Activated CD4-positive, CD25-positive, alpha-beta regulatory T cell treated with anti-CD3 and anti-CD28 coated beads, Interleukin-2, amount 50 U/mL, for 72 hours (primary cell): ENCODE measurements at places on chromosomes 4 and X.

DNA sequence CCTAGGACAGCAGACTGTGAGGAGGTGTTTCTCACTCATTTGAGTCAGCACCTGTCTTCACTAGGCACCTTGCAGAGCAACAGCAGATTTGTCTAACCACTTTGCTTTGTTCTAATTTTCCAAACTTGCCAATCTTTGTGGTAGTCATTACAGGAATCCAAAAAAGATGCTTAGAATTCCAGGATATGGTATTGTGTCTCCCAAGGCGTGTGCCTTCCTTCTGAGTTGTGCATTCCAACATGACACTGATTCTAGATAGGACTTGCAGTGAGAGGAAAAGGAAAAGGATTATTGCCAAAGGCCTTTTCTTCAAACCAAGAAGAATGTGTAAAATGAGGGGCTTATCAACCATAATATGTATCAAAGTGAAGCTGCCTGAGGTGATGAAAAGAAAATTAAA, 126.2 kb downstream of the MAPK10 start:
- no peak for DNase-seq

- DNase-seq: no peak
Observed at GRCh38 chr4:128513664-128514484, 226.3 kb upstream of the PGRMC2 start.

DNA sequence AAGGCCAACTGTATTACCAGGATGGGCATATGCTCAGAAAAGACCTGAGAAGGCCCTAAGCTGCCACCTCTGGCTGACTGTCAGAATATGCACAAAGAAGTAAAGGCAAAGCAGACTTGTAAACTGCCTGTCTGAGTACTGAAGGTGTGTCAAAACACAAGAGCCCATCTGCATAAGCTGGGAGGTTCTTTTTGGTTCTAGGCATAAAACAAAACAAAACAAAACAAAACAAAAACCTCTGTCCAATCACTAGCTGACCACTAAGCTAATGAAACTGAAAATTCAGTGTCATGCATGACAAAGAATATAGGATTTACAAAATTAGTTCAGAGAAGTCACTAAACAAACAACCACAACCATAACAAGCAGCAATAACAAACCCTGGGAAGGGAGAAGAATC, 20.6 kb downstream of the SH3D19 start:
- no peak for DNase-seq

DNA sequence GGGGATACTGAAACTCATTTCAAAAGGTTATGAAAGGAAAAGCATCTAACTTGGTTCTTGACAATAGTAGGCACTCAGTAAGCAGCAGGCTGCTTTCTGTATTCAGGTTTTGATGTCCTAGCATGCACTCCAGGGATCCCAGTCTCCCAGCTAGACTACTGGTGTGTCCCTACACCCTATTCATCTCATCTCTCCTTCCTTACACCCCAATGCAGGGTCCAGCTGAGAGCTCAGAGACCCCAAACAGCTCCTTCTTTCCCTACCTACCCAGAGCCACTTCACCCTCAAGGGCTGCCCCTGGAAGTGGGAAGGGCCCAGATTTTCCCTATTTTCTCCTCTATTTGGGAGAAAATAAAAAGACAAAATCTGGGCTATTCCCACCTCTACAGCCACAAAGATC, 1.6 kb upstream of the EFNB1 start:
- no peak for DNase-seq

DNA sequence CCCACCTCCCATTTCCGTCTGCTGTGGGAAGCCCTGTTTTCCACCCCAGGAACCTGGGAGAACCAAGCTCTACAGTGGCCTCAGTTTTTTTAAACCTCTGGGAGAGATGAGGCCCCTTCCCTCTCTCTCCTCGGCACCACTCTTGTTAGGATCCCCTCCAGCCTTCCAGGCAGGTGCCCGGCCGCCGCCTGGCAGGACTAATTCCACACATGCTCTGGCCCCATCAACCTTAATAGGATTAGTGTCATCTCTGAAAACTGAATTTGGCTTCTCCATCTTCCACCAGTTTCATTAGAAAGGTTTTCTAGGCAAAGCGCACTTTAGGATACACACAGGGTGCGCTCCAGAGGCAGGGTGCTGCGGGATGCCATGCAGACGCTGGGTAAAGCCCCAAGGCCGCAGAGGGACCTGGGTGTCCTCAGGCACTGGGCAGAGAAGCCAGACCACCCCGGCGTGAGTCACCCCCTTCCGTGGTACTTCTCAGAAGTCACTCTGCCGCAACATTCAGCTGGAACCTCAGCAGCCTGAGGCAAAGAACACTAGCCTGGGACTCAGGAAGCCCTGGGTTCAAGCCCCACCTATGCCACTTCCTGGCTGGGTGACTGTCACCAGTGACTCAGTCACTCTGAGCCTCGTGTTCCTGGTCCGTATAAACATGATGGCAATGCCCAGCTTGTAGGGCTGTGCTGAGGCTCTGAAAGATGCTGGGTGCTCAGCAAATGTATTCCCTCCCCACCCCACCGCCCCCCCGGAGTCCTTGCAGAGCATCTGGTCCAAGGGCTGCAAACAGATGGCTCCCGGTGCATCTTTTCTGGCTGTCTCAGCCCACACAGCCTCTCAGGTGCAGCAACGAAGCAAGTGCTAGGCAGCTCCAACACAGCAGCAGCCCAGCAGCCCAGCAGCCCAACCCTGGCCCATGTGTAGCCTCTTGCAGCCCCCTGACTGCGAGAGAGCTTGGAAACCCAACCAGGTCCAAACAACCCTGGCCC, 29.1 kb downstream of the PPP2R2C start:
- no peak for DNase-seq

DNA sequence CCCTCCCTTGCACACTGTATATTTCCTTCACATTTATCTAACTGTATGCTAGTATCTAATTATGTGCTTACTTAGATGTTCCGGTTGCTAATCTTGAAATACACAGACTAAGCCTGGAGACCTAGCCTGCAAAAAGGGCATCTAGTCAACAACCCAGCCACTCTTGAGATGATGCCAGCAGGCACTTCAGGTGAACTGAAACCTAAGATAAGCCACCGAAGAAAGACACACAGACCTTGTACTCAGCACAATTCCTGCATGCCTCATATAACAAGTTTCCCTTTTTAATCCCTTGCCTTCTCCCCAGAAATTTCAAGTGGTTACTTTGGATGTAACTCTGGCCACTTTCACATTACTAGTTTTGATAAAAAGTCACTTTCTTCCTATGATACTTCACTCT, 2506.6 kb downstream of the ARAP2 start:
- no peak for DNase-seq

DNA sequence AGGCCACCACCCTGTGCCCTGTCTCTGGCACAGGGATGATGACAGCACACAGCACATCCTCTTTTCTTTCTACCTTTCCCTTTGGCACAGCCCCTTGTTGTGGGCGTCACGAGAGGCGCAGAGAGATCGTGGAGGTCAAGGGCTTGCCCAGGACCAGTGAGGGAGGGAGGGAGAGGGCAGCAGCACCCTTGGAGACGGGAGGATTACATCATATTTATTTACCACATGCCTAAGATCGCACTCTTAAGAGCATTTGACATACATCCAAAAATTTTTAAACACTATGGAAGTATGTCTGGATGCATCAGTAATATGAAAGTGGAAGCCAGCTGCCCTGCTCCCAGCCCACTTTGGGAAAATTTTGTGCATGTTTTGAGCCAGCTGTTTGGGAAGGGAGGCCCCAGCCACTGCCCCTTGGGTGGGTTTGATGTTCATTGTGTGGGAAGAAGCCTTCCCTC, 12.7 kb downstream of the WFS1 start:
- DNase-seq: no peak

DNA sequence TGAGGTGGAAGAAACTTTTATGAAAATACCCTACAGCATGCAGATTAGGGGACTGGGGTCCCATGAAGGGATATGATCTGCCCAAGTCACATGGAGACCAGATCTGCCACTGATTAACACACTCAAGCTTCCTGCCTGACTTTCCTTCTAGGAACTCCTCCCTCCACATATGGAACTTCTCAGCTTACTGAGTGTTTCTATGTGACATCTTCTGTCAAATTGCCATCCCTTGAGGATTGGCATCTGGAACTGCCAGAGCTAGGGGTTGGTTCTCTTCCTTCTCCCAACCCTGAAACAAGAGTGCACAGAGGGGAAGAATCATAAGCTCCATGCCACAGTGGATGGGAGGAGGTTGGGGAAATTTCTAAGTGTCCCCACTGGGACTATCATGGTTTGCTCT, 150.6 kb upstream of the MBNL3 start:
- DNase-seq: no peak

DNA sequence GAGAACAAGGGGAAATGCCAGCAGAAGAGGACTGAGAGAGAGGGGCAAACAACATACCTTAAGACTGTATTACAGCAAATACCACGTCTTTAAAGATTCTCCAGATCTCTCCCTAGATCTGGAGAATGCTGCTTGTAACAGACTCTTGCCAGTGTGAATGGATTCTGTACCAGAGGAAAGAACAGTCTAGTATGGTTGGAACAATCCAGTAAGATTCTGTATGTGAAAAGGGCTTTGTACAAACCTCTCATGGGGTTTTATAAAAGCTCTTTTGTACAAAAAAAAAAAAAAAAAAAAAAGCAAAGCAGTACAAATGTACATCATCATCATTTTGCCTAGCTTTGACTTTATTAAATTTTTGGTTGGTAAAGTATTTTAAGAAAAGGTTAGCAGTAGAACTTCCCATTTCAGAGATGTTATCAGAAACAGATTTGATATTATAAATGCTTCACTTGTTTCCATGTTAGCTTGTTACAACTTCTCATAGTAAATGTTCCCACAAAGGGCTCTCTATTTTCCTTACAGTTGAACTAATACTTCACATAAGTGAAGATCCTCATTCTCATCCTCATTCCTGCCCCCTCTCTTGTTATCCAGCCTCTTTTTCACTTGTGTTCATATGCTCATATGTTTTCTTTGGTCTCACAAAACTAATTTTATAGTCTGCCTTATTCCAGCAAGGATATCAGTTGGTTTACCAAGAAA, 144.2 kb downstream of the EDA start:
- DNase-seq: no peak

- no peak for DNase-seq
Observed at GRCh38 chrX:78513971-78514738, 145.0 kb downstream of the RTL3 start.

DNA sequence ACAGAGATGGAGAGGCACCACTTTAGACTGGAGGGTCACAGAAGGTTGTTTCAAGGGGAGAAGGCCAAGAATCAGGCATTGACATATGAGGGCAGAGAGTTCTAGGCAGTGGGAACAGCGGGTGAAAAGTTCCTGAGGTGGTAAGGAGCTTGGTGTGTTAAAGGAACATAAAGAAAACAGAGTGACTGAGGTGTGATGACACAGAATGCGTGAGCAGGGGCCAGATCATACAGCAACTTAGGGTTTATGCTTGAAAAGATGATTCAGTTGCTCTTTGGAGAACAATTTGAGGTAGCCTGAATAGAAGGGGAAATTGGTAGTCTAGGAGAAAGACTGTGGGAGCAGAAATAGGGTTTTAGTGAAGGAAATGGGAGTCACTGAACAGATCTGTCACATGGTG, 179.2 kb downstream of the AMELX start:
- DNase-seq: no peak

GRCh38 chr4:89303177-89303576, 4.4 kb downstream of the GPRIN3 start:
- DNase-seq: peak; percentile 46

- no peak for DNase-seq
Observed at GRCh38 chr4:186846426-186846825, 122.8 kb upstream of the FAT1 start.

GRCh38 chr4:55269995-55270394, 76.0 kb upstream of the SRD5A3 start:
- no peak for DNase-seq

GRCh38 chr4:140176735-140177134, 22.8 kb upstream of the MAML3 start:
- DNase-seq: no peak

GRCh38 chr4:94228493-94229216, 21.0 kb downstream of the SMARCAD1 start:
- DNase-seq: no peak

DNA sequence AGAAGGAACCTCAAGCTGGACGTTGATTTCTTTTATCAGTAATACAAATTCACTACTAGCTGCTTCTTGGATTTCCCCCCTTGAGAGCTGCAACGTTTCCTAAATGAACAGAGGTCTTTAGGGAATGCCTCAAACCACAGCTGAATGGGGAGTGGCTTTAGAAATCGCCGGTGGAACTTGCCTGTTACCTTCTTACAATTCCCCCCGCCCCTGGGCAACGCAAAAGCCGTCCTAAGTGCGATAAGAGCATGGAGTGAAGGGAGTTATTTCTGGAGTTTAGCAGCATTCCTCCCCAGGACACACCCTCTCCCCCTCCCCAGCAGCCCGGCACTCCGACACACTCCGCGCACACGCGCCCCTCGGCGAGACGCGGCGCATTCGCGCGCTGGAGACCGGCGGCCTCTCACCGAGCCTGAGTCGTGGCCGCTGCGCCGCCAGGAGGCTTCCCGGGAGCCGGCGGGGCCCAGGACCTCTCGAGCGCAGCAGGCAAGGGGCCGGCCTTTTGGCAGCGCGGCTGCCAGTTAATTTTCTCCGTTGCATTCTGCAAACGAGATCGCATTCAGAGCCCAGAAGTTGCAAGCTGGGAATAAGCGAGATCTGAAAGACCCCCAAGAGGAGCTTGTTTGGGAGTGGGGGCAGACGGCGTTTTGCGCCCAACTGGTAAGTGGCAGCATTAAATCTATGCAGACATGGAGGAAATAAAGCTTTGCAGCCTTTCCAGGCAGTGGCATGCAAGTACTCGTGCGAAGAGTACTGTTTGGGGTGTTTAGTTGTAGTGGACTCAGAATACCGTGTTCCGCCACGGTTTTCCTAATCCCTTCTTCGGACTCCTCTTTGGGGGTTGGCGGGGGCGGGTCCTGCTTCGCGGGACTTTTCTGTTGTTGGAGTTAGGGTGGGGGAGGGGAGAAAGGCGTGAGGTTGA, 134.7 kb downstream of the PALLD start:
- DNase-seq: no peak

GRCh38 chr4:5927747-5928146, 34.9 kb upstream of the CRMP1 start:
- DNase-seq: no peak

DNA sequence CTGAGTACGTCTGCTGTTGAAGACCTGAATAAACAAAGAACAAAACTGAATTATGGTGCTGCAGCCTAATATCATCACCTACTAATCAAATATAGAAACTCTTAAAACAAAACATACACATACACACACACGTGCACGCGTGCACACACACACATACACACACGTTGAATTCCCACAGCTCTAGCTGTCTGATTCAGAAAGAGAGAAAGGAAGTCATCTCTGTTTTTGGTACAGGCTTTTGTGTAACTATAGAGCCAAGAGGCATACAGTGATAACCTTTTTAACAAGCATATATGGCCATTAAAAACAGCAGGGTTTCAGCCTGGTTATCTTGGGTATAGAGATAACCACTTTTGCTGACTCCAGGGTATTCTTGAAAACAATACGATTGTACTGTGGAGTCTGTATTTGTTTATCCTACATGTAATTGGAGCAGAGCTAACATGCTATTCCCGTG, 823.2 kb downstream of the CCSER1 start:
- DNase-seq: no peak

DNA sequence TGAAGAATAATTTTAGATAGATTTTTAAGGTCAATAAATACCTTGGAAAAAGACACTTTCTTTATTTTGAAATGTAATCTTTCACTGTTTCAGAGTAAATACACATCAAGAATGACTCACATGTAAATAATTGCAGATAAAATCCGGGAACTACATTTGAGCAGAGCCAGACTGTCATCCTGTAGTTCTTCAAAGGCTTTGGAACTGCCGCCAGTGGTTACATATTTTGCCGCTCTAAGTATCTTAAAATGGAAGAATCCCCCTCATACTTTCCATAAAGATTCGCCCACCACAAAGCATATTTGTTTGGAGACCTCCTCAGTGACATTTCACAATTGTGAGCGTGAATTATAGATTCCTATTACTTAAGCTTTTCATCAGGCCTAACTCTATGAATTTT, 607.8 kb upstream of the ZFP42 start:
- no peak for DNase-seq
